ENCODE measurements at places on chromosomes 3 and 15.

- no peak for DNase-seq
Observed at GRCh38 chr15:31802761-31803160, 227.6 kb upstream of the CHRNA7 start.

DNA sequence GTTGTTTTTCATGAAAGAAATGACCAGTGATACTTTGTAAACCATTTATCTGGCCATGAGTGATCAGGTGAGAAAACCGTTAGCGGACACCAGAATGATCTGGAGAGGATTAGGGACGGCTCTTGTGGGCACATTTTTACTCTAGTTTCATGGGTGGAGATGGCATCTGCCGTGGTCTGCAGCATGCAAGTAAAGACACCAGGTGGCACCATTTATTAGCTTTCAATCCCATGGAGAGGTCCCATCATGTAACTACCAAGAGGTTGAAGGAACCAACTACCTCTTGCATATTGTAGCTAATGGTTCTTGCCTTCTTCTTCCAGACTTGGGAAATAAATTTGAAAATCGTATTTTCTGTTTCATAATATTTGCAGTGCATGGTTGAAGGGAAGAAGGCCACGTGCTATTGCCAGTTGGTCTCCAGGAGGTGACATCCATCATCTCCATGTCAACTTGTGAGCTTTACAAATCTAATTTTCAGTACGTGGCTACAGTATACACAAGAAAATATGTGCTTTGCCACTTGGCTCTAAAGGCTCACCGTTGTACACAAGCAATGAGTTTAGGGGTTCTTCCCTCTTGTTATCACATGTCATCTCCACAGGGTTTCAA lies 1.5 kb upstream of the MAPKBP1 start:
- no peak for DNase-seq

- DNase-seq, result no peak
Observed at GRCh38 chr15:73130830-73131229, 78.6 kb downstream of the NEO1 start.

GRCh38 chr3:13011573-13012220 lies 61.5 kb downstream of the IQSEC1 start:
- peak; percentile 62 for DNase-seq

DNA sequence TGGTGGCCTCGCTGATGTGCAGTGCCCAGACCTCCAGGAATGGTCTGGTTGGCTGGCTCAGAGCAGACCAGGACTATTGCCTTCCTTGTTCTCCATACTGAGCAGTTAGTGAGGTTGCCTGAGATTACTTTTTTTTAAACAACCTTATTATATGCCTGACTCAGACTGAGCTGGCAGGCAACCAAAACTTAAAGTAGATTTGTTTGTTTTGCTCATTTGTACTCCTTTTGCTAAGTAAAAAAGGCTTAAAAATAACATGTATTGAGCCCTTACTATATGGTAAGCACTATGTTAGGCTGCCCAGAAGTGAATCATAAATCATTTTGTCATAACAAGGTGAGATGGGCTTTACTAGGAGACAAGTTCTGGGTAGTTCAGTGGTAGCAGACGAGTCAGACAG lies 92.4 kb downstream of the GHSR start:
- no peak for DNase-seq

DNA sequence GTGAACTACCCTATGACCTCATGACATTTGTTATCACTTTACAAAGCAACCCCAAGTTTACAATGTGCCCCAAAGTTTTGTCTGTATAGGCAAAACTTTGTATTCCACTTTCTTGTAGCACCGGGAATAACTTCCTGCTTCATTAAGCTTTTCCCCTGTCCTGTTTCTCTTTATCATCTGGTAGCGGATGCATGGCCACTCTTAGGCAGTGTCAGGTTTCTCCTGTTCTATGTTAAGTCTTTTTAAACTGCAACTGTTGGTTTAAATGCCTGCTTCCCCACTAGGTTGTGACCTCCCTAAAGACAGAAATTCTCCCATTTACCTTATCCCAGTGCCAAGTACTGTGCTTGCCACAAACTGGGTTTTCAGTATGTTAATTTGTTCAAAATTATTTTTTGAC lies 433.6 kb upstream of the DPH6 start:
- DNase-seq, result no peak

DNA sequence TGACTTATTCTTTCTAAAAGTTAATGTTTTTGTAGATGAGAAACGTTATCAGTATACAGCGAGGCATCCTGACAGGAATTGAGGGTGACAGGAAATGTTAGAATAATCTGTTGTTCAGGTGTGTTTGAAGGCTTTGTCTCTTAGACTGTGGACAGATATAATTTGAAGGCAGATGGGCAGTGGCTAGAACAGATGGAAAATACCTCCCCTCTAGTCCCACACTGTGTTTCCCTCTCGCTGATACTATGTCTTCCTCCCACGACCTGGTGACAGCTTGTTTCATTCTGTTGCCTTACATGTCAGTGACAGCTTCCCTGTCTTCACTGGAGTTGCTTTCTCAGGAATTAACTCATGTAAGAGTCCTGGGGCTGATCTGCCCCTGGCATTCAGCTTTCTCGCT lies 125.3 kb downstream of the MYRIP start:
- no peak for DNase-seq

DNA sequence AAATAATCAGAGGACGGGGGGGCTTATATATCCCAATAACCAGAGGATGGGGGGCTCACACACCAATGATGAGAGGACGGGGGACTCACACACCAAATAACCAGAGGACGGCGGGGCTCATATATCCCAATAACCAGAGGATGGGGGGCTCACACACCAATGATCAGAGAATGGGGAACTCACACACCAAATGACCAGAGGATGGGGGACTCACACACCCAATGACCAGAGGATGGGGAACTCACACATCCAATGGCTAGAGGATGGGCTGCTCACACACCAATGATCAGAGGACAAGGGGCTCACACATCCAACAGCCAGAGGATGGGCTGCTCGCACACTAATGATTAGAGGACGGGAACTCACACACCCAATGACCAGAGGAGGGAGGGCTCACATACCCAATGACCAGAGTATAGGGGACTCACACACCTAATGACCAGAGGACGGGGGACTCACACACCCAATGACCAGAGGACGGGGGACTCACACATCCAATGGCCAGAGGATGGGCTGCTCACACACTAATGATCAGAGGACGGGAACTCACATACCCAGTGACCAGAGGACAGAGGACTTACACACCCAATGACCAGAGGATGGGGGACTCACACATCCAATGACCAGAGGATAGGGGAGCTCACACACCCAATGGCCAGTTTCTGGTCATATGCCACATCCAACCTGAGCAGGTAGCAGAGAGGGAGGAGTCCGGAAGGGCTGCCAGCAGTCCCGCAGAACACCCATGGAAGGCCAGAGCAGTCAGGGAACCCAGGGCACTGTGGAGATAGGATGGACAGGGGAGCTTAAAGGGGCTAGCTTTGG lies 10.6 kb downstream of the RAB6B start:
- DNase-seq, result no peak

DNA sequence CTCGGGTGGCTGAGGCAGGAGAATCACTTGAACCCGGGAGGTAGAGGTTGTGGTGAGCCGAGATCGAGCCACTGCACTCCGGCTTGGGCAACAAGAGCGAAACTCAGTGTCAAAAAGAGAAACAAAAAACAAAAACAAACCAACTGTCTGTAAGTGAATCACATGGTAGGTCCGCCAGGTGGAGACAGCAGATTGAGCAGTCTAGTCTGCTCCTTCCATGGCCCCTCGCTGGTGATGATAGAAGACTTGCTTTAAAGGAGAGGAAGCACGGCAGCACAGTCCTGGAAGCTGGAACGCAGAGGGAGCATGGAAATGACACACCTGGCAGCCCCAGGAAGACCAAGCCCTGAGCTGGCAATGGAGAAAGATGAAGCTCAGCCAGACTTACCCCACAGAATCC lies 31.4 kb upstream of the MGLL start:
- DNase-seq, result no peak

- DNase-seq, result no peak
Observed at GRCh38 chr15:64507293-64507802, 47.0 kb downstream of the ZNF609 start.

GRCh38 chr3:182921665-182922355 lies 58.5 kb downstream of the DCUN1D1 start:
- DNase-seq, result no peak

GRCh38 chr3:198070871-198071270 lies 110.9 kb downstream of the LMLN start:
- DNase-seq, result no peak

DNA sequence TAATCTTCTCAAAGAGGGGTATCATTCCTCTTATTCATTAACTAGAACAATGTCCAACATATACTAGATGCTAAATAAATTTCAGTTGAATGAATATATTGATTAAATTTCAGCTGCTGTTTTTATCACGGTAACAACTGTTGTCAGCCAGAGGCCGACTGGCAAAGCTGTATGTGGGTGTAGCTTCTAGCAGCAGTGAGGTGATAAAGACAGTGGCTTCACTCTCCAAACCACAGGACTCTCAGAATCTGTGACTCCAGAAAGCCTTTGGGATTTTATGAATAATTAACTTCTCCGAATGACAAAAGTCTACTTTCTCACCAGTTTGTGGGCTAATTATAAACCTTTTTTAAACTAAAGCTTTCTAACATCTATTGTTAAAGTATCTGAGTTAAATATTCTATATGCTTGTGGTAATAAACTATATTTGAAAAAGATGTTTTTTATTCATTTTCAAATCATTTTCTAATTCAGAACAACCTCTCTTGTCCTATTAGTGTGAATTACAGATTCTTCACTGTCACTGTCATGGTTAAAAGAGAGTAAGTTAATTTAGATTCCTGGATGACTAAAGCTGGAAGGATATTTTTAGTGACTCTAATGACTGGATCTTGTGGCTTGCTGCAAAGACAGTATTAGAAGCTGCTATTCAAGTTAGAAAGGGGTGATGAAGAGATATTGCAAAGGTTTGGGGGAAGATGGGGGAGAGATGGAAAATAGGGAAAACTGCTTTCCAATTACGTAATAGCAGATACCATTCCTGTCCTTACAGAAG lies 796.4 kb upstream of the ARPP21 start:
- DNase-seq, result no peak

DNA sequence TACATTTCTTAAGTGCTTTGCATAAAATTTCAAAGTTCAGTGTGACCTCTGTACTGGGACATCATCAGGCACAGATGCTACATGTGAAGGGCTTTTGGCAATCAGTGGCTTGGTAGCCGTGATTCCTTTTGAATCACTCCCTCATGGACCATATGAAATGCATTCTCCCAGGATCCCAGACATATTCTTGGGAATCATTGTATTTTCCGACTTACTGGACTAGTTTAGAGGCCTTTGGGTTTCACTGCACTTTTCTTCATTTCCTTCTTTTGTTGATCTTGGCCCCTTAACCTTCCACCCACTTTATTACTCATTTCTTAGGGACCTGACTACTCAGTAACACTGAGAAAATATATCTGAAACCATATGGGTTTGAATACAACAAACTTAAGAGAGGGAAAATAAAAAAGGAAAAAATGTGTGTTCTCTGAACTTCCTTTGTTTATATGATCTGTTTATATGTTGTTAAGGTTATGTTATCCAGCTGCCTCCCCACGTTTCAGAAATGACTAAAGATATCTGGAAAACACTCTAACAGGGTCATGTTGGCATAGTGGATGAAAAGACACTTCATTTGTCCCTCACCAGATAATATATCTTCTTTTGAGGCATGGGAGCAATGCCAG lies 35.1 kb downstream of the HMG20A start:
- DNase-seq, result no peak

- no peak for DNase-seq
Observed at GRCh38 chr15:41669701-41670100, 9.5 kb downstream of the MGA start.

DNA sequence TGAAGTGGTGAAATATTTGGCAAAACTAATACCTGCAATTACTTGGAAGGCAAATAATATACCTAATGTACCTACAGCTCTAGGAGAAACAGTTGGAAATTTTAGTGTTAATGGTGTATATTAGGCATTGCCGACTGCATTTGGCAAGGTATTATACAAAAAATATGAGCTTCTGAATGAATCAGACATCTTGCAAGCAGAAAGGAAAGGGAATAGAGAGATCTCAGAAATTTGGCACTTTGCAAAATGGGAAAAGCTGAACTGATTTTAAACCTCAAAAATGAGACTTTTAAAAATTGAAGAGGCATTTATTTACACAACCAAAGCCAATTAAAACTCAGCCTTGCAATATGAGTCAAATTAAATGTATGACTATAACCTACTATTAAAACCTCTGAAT lies 40.2 kb upstream of the C15orf61 start:
- DNase-seq, result no peak

- DNase-seq, result no peak
Observed at GRCh38 chr3:168072323-168072650, 23.4 kb downstream of the GOLIM4 start.

- DNase-seq, result no peak
Observed at GRCh38 chr3:59997583-59997982, 947.8 kb upstream of the CFAP20DC start.

DNA sequence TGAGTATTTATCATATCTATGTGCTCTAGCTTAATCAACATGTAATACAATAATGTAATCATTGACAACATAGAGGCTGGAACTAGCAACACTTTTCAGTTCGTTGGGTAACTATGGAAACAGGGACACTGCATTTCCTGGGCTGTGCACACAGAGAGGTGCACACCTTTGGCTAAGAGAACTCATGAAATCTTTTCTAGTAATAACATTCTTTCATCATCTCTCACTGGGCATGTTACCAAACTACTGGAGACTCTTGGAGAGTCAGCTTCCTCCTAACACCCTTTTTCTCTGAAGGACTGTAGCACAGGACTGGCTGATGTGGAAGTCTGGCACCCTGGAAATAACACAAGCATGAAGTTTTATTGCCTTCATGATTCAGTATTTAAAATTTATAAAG lies 135.6 kb downstream of the KCNMB2 start:
- no peak for DNase-seq

DNA sequence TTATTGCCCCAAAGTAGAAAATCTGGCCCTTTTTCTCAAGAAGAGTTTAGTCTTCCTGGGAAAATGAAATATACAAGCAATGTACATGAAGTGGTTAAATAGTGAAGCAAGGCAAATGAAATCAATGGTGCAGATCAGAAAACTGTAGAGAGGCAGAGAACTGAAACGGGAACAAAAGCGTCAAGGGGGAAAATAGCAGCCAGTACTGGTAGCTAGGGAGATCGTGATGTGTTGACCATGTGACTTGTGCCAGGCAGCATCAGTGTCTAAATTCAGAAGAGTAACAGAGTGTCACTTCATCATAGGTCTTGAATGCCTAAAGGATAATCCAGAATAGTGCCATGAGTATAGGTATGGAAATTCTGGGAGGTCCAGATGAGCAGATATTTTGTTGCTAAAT lies 163.1 kb downstream of the CHL1 start:
- no peak for DNase-seq

Measured in esophagus squamous epithelium (tissue), 5 donors.